Vagina (tissue), 2 donors: ENCODE measurements at places on chromosomes 2 and 18. TPM values are rescaled to one million over a fixed set of nuclear protein-coding genes. Genes with fewer than 3 reads are reported as not detected.

GRCh38 chr2:239586651-239587310 lies 186.0 kb upstream of the HDAC4 start:
- no peak for DNase-seq

DNA sequence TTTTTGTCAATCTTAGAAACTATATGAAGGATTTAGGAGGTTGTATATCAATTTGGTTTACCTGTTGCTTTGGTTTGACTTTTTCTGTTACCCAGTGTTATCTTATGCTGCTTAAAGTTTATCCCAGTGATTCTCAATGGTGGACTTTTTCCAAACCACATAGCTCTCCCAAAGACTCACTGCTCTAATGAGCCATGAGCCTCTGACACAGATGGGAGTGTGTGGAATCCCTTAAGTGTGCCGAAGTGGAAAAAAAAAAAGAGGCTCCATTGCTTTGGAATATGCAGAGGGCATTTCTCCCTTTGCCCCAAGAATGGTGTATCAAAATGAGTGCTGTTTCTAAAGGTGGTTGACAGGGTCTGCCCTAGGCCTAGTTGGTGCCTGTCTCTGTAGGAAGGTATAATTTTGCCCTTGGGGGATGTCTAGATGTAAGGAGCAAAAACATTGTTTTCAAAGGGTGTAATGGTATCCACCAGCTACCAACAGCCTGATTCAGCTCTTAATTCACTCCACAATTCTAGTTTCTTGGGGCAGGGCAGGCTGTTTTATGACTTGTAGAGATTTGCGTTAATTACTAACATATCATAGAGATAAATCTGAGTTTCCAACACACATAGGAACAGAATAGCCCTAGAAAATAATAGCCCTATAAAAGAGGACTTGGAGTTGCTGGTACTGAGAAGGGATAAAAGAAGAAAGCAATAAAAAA lies 64.3 kb upstream of the CYP26B1 start:
- DNase-seq = no peak

CRYGD gene
- total RNA-seq = not detected

DNA sequence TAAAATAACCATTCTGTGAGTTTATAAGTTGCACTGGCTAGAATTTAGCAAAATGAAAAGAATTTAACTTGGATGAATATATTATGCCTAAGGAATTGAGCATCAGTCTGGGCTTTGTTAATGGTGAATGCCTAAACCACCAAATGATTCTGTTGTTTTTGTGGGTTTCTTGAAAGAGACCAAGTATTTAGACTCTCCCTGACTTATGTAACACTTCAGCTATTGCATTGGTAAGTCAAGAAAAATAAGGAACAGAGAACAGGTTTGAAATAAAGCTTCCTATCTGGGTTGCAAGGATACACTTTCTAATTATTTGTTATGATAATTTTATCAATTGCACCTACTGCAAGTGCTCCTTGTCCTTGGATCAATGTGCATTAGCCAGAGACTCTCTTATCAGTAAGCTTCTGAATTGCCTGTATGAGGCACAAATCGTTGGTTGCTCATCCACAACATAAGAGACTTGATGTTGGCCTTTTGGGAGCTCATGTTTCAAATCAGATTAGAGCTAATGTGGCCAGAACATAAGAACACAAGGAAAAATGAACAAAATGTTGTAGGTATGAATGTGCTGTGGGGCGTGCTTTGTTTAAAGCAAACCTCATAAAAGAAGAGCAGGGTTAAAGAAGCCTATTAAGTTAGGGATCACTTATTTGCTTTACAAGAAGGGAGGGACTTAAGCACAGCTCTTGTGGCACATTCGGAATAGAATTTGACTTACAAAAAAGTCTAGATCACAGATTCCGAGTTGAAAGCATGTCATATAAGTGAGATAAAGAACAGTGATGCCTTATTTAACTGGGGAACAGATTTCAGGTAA lies 37.2 kb downstream of the PRKCE start:
- no peak for DNase-seq

DNA sequence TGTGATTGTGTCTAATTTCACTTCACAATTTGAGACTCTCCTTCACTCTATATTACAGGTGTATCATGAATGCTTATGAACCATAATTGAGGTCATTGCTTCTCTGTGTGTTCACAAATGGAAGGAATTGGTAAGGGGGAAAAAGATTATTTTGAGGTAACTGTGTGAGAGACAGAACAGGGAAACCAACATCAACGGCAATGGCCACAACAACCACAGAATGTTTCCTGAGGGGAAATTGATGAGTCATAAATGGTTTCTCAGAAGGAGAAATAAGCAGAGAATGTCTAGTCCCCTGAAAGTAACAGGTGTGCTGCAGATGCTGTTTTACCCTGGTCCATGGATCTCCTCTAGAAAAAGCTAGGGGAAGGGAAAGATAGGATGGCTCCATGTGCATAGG lies 361.2 kb upstream of the GALNT5 start:
- no peak for DNase-seq

DDX18 gene
- total RNA-seq = 33.9 TPM

SNORC gene
- total RNA-seq = not detected

G6PC2 gene
- not detected for total RNA-seq

GRCh38 chr2:195451160-195451559 lies 205.9 kb upstream of the SLC39A10 start:
- no peak for DNase-seq

DNA sequence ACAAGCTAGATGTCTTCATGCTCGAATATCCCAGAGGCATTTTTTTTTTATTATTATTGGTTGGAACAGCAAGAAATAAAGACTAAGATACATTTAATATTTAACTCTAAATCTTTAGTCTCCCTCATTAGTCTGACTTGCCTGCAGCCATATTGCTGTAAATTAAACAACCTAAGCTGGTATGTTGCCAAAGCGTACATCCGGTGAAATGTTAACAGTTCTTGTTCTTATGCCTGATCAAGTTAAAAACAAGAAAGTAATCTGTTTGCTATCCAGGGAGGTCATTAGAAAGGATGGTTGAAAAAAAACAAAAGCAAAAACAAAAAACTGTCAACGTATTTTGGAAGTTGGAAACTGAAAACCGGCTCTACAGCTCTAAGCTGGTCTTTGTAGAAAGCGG lies 125.9 kb upstream of the NABP1 start:
- DNase-seq = no peak

GRCh38 chr18:21745231-21745630 lies 4.6 kb downstream of the MIB1 start:
- no peak for DNase-seq

GRCh38 chr2:151862700-151863099 lies 34.5 kb upstream of the ARL5A start:
- no peak for DNase-seq

ABCG5 gene
- total RNA-seq = not detected

APOB gene
- total RNA-seq = not detected
